Astrocyte of the spinal cord (primary cell): ENCODE measurements at places on chromosomes 13 and 19.

DNA sequence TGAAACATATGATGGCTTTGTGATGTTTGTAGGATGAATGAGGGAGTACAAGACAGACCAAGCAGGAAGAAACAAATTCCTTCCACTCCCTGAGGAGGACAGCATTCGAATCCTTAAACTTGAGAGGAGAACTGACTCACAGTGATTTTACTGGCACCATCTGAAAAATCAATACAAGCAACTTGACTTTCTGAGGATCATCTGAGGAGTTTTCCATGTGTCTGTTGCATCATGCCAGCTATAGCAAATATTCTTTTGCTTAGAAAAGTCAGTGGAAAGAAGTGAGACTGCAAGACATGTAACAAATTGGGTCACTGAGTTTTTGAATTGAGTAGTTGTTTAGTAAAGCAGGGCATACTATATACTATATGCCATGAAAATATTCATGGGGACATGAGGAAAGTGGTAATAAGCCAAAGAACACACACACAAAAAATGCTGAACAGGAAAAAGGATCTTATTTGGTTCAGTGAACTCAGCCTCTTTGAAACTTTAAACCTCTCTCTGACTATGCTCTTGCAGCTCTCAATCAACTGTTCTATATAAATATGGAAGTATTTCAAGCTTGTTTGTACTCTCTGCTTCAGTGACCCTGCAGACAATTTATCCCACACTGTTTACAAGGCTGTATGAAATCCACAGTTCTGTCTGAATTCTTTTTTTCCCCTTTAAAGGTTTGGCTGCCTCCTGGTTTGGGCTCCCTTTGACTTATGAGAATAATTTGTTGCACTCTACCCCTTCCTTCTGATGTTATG lies 35.5 kb downstream of the SERTM1 start:
- peak; percentile 48 for DNase-seq

DNA sequence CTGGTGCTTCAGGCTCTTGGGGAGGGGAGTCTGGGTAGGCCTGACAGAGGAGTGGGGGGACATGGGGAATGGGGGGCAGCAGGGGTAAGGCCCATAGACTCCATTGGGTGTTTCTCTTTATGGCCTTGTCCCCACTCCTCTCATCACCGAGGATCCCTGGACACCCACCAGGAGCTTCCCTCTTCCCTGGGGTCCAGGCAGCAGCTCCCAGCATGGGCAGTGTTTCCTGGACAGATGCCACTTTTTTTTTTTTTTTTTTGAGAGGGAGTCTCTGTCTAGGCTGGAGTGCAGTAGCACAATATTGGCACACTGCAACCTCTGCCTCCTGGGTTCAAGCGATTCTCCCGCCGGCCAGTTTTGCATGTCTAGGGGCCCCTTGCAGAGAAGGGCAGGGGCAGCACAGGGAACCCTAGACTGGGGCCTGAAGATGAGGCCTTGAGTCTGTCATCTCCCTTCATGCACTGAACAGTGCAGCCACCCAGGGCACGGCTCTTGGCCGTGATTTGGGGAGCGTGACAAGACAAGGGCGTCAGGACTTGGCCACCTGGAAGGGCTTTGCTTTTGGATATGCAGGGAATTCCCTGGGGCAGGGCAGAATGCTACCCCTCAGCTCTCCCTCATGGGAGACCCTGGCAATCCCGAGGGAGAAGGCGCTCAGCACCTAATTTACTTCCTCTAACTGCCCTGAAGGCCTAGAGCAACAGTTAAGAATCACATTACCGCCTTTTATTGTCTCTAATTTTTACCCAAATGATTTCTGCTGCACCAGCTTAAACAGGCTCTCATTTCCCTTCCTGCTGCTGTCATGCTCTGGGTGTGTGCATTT lies 213.9 kb upstream of the ZNF536 start:
- DNase-seq = no peak

- peak; percentile 27 for DNase-seq
Observed at GRCh38 chr19:52200044-52200443, 10.2 kb downstream of the PPP2R1A start.

DNA sequence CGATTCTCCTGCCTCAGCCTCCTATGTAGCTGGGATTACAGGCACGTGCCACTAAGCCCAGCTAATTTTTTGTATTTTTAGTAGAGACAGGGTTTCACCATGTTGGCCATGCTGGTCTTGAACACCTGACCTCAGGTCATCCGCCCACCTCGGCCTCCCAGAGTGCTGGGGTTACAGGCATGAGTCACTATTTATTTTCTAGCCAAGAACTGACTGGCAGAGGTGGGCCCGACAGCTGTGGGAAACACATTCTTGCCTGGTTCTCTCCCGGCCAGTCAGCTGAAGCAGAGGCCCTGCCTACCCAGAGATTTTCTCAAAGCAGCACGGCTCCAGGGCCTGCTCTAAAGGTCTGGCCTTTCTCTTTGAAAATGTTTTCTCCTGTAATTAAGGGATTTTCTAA lies 108.0 kb downstream of the KCTD15 start:
- DNase-seq = peak; percentile 5

DNA sequence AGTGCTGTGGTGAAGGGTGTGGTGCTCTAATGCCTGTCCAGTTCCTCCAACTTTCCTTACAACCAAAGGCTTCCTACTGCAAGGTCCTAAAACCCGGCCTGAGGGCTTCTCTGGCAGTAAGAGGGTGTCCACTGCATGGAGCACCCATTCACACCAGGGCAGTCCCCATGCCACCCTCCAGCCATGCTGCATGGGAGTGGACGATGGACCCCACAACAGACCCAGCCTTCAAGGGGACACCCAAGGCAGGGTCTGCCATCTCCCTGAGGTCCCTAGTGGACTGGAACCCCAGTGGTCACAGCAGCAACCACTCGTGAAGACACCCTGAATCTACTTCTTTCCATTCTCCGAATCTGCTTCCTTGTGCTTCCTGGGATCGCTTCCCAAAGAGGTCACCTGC lies 117.6 kb upstream of the SOX1 start:
- DNase-seq = no peak

DNA sequence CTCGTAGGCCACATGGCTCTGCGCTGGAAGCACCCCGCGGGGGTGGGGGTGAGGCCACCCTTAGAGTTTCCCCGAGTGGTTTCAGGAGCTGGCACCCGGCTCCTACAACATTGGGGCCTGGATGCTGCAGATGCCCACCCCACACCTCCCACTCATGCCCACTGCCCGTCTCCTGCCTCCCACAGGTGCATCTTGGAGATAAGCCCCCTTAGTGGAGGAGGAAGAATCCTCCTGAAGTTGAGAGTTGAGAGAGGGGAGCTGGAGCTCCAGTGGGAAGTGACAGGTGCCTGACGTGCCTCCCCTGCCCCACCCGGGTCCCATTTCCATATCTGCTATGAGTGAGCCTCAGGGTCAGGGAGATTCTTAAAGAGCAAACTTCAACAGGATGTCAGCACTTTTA lies 341.3 kb downstream of the TEX29 start:
- DNase-seq = no peak

GRCh38 chr19:47511128-47511517 lies 3.7 kb downstream of the NAPA start:
- DNase-seq = no peak

GRCh38 chr19:44374789-44375188 lies 18.3 kb upstream of the ZNF112 start:
- DNase-seq = no peak

DNA sequence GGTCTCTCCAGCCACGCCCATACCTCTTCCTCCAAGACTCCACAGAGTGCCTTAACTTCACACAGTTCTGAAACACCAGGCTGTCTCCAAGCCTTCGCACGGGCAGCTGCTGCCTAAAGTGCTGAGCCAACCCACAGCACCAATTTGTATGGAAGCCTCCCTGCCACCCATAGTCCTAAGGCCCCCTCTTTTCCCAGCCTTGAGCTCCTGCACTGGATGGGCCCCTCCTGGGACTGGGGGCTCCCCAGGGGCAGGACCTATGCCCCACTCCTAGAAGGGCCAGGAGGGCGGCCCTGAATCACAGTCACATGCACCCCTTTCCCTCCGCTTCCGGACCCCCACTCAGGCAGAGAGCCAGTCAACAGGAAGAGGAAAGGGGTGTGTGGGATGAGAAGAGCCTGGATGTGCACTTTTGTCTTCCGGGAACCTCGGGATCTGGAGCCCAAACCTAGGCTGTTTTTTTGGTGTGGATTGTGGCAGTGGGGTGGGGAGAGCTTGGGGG lies 5.1 kb upstream of the FCER2 start:
- DNase-seq = no peak

- DNase-seq = no peak
Observed at GRCh38 chr19:7926727-7927604, 1.0 kb upstream of the CTXN1 start.

- DNase-seq = no peak
Observed at GRCh38 chr19:45496349-45496953, 396 bp downstream of the RTN2 start.

DNA sequence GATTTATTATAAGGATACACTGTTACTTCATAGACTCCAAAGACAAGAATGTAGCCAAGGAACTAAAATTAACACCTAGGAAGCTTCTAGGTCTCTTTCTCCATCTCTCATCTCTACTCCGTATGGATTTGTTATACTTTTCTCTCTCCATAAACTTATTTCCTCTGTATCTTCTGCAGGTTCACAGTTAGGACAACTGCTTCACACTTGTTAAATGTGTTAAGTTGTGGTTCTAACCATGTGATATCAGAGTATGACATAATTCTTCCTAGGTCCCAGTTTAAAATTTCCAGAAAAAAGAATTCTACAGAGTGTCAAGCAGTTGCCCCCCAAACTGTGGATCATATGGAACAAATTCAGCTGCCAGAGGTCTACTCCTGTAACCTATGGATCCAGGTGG lies 42.3 kb upstream of the GTF2F2 start:
- no peak for DNase-seq

DNA sequence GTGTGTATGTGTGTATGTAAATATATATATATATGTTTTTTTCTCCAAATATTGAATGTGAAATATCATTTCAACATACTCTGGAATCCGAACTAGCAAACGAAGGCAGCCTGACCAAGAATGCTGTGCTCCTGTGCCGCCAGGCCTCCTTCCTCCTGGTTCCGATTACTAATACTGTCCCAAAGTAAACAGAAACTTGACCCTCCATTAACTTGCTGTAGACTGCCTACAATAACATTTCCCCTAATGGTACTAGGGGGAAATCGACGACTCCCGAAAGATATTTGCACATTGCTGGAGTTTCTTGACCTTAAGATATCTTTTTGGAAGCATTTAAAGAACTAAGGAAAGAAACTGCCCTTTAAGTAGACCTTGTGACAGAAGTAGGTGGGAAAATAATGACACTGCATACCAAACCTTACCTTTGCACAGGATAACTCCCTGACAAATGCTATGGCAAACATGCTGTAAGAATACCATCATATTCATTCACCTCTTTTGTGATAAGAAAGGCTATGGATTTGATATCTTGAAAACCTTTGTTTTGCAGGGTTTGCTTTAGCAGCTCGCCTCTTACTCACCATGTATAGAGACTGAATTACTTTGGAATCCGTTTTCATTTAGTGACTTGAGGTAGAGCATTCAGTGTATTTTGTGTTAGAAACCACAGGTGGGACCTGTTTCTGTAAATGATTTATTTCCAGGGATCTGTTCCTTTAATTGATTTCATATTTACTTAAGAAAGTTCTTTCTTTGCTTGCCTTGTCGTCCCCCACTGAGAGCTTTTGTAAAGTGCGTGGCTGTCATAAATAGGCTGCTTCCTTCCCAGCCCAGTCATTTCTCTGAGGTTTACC lies 80.1 kb downstream of the KLF5 start:
- DNase-seq = peak; percentile 12

- peak; percentile 49 for DNase-seq
Observed at GRCh38 chr19:6216996-6217751, 62.6 kb downstream of the MLLT1 start.

GRCh38 chr13:70541451-70541850 lies 433.2 kb upstream of the KLHL1 start:
- DNase-seq = no peak

GRCh38 chr19:38194061-38194701 lies 29.8 kb downstream of the DPF1 start:
- no peak for DNase-seq

DNA sequence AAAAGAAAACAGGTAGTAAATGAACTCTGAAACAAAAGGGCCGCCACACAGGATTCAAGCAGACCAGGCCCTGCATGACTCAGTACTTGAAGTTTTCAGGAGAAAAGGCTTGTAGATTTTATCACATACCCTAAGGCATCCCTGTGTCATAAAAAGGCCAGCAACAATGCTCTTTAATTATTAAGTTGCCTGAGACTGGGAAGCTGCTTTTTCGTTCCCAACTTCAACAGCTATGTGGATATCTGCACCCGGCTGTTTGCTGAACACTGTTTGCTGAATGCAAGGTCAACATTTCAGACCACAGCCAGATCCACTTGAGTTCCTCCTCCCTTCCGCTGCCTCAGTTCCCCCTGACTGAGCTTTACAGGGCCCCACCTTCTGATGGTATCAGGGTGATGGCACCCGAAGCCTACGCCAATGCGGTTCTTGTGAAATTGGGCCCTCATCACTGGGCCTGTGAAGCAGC lies 6.1 kb upstream of the ECH1 start:
- DNase-seq = no peak

GRCh38 chr19:13181747-13182388 lies 31.7 kb downstream of the IER2 start:
- peak; percentile 64 for DNase-seq

- DNase-seq = no peak
Observed at GRCh38 chr19:45468159-45468651, 409 bp downstream of the FOSB start.
